ENCODE measurements at places on chromosomes 2 and 18. TPM values are rescaled to one million over a fixed set of nuclear protein-coding genes. Genes with fewer than 3 reads are reported as not detected.

DNA sequence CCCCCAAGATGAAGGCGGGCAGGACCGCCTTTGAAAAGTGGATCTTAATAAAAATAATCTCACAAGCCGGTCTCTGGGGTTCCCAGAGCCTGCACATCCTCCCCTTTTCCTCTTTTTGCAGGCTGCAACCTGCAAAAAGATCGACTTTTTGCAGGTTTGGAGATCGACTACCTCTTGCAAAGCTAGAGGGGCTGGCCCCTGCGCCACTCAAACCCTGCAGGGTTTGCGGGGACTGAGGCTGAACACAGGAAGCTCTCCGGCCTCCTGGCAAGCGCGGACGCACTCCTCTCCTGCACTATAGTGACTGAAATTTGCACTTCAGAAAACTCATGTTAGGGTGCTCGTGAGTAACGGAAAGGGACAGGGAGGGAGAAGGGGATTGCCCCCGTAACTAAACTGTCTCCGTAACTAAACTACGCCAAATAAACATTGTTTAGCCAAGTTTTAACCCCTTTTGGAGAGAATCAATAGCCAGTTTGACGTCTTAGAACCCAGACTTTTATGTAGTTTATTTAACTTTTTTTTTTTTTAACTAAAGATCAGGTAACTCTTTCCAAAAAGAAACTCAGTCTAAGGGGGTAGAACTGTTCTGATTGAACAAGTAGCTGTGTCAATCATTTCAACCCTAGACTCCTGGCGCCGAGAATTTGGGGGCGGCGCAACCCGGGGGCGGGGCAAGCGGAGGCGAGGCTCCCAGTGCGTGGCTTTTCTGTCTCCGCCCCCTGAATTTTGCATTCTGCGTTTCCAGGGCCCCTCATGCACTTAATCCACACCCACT lies 2.5 kb downstream of the IGFBP5 start:
- no peaks in the 10 kb centered on the region for H3K27me3 ChIP-seq
- H3K4me3 ChIP-seq = no peak overlapping the region

DNA sequence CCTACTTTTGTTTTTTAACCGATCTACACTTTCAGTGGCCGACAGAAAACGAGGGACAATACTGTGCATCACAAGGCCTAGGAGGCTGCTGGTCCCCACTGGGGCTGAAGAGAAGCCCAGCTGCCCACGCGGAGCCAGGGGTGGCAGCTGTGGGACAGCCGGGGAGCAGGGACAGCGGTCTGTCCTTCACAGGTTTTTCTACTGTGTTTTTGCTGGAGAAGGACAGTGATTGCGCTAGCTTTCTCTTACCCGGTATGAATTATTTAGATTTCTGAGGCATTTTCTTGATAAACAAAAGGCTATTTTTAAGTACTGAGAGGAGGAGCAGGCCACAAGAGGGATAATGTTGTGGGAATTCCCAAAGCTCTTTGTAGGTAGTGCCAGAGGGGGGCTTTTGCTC lies 219.8 kb downstream of the ATAD2B start:
- H3K4me1 ChIP-seq = no peaks in the 10 kb centered on the region
- H3K27ac ChIP-seq = no peak overlapping the region
- no peaks in the 10 kb centered on the region for H3K36me3 ChIP-seq
- H3K4me3 ChIP-seq = no peak overlapping the region
- no peak for DNase-seq

DNA sequence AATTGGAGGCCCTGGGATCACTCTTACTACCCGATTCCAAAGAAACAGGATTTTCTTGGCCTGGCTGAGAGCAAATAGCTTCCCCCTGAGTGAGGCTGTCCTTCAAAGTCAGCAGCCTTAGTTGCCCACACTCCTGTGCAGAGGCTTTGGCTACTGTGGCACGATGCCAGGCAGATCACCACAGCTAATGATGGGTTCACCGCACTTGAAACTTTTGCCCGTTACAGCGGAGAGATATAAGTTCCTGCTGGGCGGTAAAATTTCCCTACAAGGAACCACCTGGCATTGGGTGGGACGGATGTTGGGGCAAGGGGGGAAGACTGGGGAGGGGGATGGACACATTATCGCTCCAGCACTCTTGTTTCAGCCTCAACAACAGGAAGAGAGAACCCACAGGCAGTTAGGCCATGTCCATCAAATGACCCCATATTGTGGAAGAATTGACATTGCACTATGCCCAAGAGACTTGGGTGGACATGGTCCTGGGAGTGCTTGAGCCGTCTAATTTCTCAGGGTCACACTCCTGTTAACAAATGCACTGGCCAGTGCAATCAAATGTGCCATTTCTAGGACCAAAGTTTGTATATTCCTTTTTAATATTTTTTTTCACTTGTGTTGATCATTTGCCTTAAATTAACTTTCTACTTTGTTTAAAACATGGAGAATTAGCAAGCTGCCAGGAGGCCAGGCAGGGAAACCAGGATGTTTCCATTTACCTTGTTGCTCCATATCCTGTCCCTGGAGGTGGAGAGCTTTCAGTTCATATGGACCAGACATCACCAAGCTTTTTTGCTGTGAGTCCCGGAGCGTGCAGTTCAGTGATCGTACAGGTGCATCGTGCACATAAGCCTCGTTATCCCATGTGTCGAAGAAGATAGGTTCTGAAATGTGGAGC lies 4.4 kb downstream of the IL1B start:
- peaks cover 11% of the 10 kb centered on the region for H3K4me1 ChIP-seq
- no peak overlapping the region for H3K4me3 ChIP-seq
- H3K27ac ChIP-seq = no peak overlapping the region
- DNase-seq = no peak
- H3K36me3 ChIP-seq = no peaks in the 10 kb centered on the region

GRCh38 chr18:22840606-22841144 lies 92.5 kb upstream of the RBBP8 start:
- H3K4me1 ChIP-seq = no peaks in the 10 kb centered on the region
- no peaks in the 10 kb centered on the region for H3K36me3 ChIP-seq
- H3K27ac ChIP-seq = no peak overlapping the region
- no peaks in the 10 kb centered on the region for H3K27me3 ChIP-seq
- H3K4me3 ChIP-seq = no peak overlapping the region

- H3K36me3 ChIP-seq = no peaks in the 10 kb centered on the region
- no peak overlapping the region for H3K27ac ChIP-seq
- DNase-seq = no peak
- H3K4me3 ChIP-seq = no peak overlapping the region
- H3K4me1 ChIP-seq = no peaks in the 10 kb centered on the region
Measured at GRCh38 chr18:76351961-76352581, 143.0 kb downstream of the ZNF516 start.

DNA sequence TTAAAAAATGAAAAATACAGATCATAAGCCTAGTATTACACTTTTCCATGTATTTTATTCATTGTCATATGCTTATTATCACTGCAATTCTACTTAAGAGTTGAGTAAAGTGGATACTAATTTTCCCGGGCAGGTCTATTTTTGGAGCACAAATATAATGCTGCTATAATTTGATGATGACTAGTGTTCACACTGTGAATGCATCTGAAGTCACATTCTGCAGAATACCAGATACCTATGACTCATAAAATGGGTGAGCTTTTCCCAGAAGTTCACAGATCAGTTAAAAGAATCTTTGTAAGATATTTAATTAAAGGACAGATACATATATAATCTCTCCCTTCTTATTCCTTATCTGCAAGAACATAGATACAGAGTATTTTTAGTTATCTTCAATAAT lies 79.8 kb upstream of the MC4R start:
- no peak for DNase-seq
- H3K27me3 ChIP-seq = no peaks in the 10 kb centered on the region
- no peaks in the 10 kb centered on the region for H3K36me3 ChIP-seq

- no peak overlapping the region for H3K4me3 ChIP-seq
- no peaks in the 10 kb centered on the region for H3K4me1 ChIP-seq
- no peaks in the 10 kb centered on the region for H3K27me3 ChIP-seq
- no peaks in the 10 kb centered on the region for H3K36me3 ChIP-seq
- DNase-seq = no peak
- no peak overlapping the region for H3K27ac ChIP-seq
Measured at GRCh38 chr2:95039363-95039762, 13.9 kb downstream of the MAL start.

- no peaks in the 10 kb centered on the region for H3K36me3 ChIP-seq
- no peak for DNase-seq
- no peak overlapping the region for H3K27ac ChIP-seq
- no peaks in the 10 kb centered on the region for H3K27me3 ChIP-seq
Measured at GRCh38 chr2:218149098-218149497, 17.7 kb downstream of the CXCR1 start.

- peak; percentile 81 for DNase-seq
- no peaks in the 10 kb centered on the region for H3K4me1 ChIP-seq
- no peaks in the 10 kb centered on the region for H3K27me3 ChIP-seq
- H3K36me3 ChIP-seq = no peaks in the 10 kb centered on the region
Measured at GRCh38 chr18:9771261-9771976, 63.3 kb downstream of the RAB31 start.

- H3K36me3 ChIP-seq = no peaks in the 10 kb centered on the region
- no peaks in the 10 kb centered on the region for H3K27me3 ChIP-seq
- no peak for DNase-seq
- H3K4me3 ChIP-seq = no peak overlapping the region
- H3K27ac ChIP-seq = no peak overlapping the region
- H3K4me1 ChIP-seq = no peaks in the 10 kb centered on the region
Measured at GRCh38 chr2:68912111-68912510, 40.6 kb downstream of the GKN2 start.

DNA sequence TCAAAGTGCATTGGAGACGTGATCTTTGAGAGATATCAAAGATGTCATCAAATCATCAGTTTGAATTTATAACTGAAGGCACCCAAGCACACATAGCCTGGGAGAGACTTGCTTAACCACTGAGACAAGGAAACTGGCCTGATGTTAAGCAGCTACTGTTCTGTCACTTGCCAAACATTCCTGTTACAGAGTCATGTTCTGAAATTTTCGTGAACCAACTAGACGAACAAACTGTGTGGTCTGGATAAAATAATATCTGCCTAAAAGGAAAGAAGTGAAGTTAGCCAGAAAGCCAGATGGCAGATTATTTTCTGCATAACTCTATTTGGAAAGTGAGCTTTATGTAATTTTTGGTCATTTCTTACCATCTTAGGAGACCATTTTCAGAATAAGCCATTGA lies 51.4 kb downstream of the SPATS2L start:
- H3K36me3 ChIP-seq = no peaks in the 10 kb centered on the region
- H3K4me3 ChIP-seq = no peak overlapping the region
- no peaks in the 10 kb centered on the region for H3K4me1 ChIP-seq
- H3K27me3 ChIP-seq = no peaks in the 10 kb centered on the region

GRCh38 chr2:216086207-216086893 lies 4.6 kb downstream of the TMEM169 start:
- no peak for DNase-seq
- no peak overlapping the region for H3K4me3 ChIP-seq
- H3K27ac ChIP-seq = no peak overlapping the region
- H3K27me3 ChIP-seq = no peaks in the 10 kb centered on the region

DNA sequence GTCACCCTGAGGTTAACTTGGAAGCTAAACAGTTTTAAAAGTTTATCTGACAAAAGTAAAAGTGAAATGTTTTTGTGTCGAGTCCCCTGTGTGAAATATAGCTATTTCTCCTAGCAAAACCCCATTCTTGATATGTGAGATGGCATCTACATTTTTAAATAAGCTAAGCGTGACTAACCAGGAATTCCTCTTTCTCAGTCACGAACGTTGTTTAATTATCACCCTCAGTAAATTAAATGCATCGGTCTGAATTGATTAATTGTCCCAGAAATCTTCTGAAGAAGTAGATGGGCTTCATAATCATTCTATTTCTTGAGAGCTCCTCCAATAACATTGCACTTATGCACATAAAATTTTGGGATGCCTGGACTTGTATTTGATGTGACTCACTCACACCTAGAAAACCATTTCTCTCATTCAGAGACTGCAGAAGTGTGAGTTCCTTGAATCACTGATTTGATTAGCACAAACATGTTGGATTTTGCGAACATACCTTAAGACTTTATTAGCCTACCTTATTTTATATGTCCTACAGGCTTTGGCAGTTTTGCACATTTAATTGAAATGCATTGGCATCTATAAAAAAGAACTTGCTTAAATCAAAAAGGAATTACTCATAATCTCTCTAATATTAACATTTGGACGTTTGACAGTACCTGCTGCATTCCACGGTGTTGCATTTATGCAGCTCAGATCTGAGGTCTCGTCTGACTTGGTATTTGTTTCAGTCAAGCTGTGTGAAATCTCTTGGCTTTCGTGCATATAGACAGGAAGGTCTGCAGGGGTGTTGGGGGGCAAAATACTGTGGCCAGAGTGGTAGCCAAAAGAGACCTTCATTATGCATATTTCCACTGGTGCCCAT lies 475.2 kb downstream of the EPHA4 start:
- H3K27ac ChIP-seq = no peak overlapping the region
- H3K36me3 ChIP-seq = no peaks in the 10 kb centered on the region
- H3K27me3 ChIP-seq = no peaks in the 10 kb centered on the region
- no peak overlapping the region for H3K4me3 ChIP-seq
- DNase-seq = no peak

DNA sequence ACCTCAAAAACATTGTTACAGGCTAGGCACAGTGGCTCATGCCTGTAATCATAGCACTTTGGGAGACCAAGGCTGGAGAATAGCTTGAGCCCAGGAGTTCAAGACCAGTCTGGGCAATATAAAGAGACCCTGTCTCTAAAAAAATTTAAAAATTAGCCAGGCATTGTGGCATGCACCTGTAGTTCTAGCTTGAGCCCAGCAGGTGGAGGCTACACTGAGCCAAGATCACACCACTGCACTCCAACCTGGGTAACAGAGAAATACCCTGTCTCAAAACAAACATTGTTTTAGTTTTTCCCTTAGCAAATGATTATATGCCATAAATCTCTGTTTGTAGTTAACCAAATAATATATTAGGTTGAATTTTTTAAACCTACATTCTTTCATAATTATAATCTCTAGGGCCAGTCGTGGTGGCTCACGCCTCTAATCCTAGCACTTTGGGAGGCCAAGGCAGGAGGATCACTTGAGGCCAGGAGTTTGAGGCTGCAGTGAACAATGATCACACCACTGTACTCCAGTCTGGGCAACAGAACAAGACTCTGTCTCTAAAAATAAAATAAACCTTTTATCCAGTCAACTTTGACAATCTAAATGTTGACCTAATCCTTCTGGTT lies 13.3 kb upstream of the CYP20A1 start:
- no peak for DNase-seq
- no peak overlapping the region for H3K4me3 ChIP-seq
- no peaks in the 10 kb centered on the region for H3K36me3 ChIP-seq
- H3K27me3 ChIP-seq = no peaks in the 10 kb centered on the region
- no peak overlapping the region for H3K27ac ChIP-seq
- no peaks in the 10 kb centered on the region for H3K4me1 ChIP-seq

GRCh38 chr18:24669502-24669901 lies 209.1 kb downstream of the HRH4 start:
- no peaks in the 10 kb centered on the region for H3K36me3 ChIP-seq
- no peak overlapping the region for H3K27ac ChIP-seq
- no peak for DNase-seq
- H3K4me3 ChIP-seq = no peak overlapping the region

- no peaks in the 10 kb centered on the region for H3K36me3 ChIP-seq
- H3K4me1 ChIP-seq = no peaks in the 10 kb centered on the region
- H3K27ac ChIP-seq = no peak overlapping the region
- H3K4me3 ChIP-seq = no peak overlapping the region
- no peaks in the 10 kb centered on the region for H3K27me3 ChIP-seq
Measured at GRCh38 chr2:171592036-171592555, 69.8 kb downstream of the CYBRD1 start.

ALPP gene
- not detected for total RNA-seq

MLPH gene
- 27.5 TPM for total RNA-seq

TMEM247 gene
- not detected for total RNA-seq

SMARCAL1 gene
- total RNA-seq = 6.9 TPM

RBFA gene
- 17.9 TPM for total RNA-seq

GCG gene
- total RNA-seq = not detected

PLA2R1 gene
- 1.1 TPM for total RNA-seq

RAMP1 gene
- total RNA-seq = 18.3 TPM

DNAJB2 gene
- 34.8 TPM for total RNA-seq

YPEL5 gene
- total RNA-seq = 24.7 TPM

RAX gene
- total RNA-seq = not detected

Data from right lobe of liver (tissue), 6 donors.